ENCODE measurements at places on chromosomes 11 and 22. TPM values are rescaled to one million over a fixed set of nuclear protein-coding genes. Genes with fewer than 3 reads are reported as not detected.

The OR6A2 gene
- 0.05 TPM for polyA plus RNA-seq

The TMPRSS4 gene
- polyA plus RNA-seq: 1.7 TPM

The RFPL1 gene
- not detected for polyA plus RNA-seq

The NTM gene
- polyA plus RNA-seq: 47.9 TPM

The APOL5 gene
- polyA plus RNA-seq: not detected

The RAD9A gene
- 8.0 TPM for polyA plus RNA-seq

The LRRC74B gene
- polyA plus RNA-seq: not detected

The POTEH gene
- not detected for polyA plus RNA-seq

The SLC22A6 gene
- polyA plus RNA-seq: not detected

The IFT27 gene
- polyA plus RNA-seq: 11.5 TPM

The GNAZ gene
- polyA plus RNA-seq: 0.03 TPM

The TBX10 gene
- polyA plus RNA-seq: not detected

The OR56A3 gene
- polyA plus RNA-seq: not detected

The ST14 gene
- 45.8 TPM for polyA plus RNA-seq

The MFRP gene
- polyA plus RNA-seq: not detected

The TMEM25 gene
- 21.1 TPM for polyA plus RNA-seq

The PATE2 gene
- not detected for polyA plus RNA-seq

The HORMAD2 gene
- not detected for polyA plus RNA-seq

The RFPL3 gene
- not detected for polyA plus RNA-seq

The ARHGAP20 gene
- not detected for polyA plus RNA-seq

The CASP4 gene
- polyA plus RNA-seq: 106 TPM

The MUC6 gene
- not detected for polyA plus RNA-seq
